ENCODE measurements at places on chromosomes 16 and 17. TPM values are rescaled to one million over a fixed set of nuclear protein-coding genes. Genes with fewer than 3 reads are reported as not detected.

ZNF263 gene
- 21.3 TPM for total RNA-seq

TERB1 gene
- not detected for total RNA-seq

TRPV3 gene
- total RNA-seq: 0.43 TPM

CPHXL2 gene
- total RNA-seq: not detected

SEC14L1 gene
- 82.2 TPM for total RNA-seq

MBTPS1 gene
- total RNA-seq: 46.4 TPM

USP6 gene
- 0.08 TPM for total RNA-seq

CLEC19A gene
- total RNA-seq: not detected

ABCA10 gene
- total RNA-seq: 1.1 TPM

FTSJ3 gene
- total RNA-seq: 43.8 TPM

MYL11 gene
- not detected for total RNA-seq

- no peak for DNase-seq
These were observed 67.6 kb downstream of the USP31 start for GRCh38 chr16:23081675-23082119.

GRCh38 chr16:20781697-20782096, 17.9 kb downstream of the ACSM3 start:
- no peak for DNase-seq

DNA sequence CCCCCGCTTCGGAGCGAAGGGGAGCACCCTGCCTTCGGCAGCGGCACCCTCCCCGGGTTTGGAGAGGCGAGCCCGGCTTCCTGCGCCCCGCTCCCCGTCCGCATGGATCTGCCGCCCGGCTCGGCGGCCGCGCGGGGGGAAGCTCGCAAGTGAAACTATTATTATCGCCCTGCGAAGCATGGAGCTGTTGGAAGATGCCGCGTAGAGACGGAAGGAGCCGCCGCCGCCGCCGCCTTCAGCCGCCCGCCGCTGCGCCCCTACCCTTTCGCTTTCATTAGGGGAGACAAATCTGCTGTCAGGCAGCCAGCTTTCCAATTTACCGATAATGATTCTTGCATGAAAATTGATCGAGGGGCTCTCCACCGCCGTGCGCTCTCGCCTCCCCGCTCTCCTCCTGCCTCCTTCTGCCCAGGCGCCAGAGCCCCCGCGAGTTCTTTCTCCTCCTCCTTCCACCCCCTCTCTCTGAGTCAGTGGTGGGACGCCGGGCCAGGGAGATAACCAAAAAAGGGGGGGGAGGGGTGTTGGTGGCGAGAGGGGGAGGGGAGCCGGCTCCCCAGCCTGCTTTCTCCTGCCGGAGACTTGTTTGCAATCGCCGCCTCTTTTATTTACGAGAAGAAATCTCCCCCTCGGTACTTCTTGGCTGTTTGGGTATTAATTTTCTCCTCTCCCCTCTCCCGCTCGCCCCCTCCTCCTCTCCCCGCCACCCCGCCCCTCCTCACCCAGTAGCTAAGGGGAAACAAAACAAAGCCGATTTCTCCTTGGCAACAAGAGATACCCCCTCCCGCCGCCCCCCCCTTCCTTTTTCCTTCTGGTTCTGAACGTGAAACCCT, 58.0 kb upstream of the GSE1 start:
- DNase-seq: peak; percentile 69

GRCh38 chr16:53159781-53160436, 105.1 kb downstream of the CHD9 start:
- no peak for DNase-seq

DNA sequence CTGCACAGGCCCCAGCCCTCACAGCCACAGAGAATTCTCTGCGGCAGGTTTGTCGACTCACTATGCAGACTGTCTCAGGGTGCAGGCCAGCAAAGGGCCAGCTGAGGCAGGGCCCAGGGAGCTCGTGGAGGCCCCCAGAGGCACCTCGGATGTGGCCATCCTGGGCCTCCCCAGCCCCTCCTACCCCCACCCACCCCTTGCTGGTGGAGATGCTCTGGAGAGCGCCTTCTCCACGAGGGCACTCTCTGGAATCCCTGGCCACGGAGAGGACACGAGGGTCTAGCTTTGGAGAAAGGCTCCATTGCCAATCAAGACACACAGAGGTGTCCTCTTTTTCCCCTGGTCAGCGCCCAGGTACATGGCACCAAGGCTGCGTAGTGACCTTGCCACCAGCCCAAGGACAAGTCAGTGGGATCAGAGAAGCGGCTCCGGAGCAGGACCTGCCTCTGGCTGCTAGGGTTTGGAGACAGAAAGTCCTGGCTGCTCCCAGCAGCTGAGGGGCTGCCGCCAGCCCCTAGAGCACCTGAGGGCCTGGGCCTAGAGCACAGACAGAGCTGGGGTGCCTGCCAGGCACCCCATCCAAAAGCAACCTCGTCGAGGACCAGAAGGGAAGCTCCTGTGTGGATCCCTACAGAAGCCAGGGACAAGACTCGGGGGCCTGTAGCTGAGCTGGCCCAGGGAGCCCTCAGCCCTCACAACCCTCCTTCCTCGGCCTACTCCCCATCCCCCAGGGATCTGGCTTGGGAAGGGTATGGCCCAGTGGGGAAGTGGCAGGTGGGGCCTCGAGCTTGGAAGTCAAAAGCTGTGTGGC, 18.7 kb downstream of the ARL2BP start:
- no peak for DNase-seq

DNA sequence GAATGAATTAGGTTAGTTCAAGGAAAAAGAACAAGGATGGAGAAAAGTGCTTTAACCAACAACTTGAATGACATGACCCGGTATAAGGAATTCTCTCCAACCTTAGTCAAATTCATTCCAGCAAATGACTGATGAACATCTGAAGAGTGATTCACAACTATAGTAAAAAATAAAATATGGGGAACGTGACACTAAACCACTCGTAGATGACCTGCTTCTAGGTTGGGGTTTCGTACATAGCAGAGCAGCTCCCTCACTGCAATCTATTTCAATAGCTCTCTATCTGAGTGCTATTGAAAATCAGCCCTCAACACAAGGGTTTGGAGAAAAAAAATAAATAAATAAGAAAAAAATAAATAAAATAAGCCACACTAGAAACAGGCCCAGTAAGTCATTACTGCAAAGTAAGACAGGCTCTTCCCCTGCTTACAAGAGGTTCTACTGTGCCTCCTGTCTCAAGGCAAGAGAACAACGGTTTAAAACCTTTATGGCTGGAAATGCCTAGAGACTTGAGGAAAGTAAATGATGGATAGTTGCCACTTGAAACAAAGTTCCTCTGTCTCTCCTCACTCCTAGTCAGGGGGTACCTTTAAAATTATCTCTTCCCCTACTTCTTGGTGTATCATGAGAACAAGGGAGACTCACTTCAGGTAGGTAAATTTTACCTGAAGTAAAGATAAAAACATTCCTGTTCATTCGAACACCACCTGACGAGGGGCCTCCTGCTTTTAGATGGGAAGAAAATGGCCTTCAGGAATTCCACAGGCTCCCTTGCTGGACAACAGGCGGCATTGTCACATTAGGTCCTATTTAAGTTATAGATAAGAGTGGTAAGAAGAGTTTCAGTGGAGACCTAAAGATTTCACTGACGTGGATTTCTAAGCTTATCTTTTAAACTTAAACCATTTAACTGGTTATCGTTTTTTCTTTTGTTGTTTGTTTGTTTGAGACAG, 20.5 kb downstream of the COG7 start:
- DNase-seq: no peak

DNA sequence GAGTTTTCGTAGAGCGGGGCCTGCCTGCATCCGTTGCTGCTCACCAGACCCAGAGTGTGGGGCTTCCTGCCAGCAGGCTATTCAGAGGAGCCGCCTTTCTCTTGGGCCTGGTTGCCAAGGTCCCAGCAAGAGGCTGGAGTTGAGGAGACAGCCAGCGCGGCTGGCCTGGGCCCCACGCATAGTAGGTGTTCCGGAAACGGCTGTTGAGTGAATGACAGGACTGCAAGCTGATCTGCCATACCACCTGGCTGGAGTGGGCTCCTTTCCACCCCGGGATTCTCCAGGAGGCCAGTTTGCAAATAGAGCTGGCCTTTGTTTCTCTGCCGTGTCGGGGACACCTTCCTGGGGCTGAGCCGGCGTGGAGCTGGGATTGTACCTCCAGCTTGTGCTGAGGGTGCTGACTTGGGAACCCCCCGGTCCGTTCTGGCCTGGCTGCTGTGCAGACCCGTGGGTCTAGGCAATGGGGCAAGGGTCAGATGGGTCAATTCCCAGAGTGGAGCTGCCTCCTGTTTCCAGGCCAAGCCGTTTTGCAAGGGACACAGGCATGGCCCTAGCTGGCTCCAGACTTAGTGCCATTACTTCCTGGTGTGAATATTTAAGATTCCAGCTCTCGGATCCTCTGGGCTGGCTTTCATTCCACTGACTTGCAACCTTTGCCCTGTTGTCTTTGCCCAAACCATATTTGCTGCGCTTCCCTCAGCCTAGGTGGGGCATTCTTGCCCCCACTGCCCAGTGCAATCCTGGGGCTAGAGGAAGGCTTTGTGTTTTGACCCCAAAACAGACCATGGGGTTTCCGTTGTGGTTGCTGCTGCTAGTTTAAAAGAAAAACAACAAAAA, 68.8 kb downstream of the CMIP start:
- DNase-seq: no peak

- DNase-seq: no peak
These were observed 1.3 kb downstream of the C17orf99 start for GRCh38 chr17:78147315-78147998.

- DNase-seq: no peak
These were observed 17.0 kb downstream of the ALOX15B start for GRCh38 chr17:8055851-8056231.

GRCh38 chr17:81528651-81529436, 667 bp downstream of the FSCN2 start:
- no peak for DNase-seq

DNA sequence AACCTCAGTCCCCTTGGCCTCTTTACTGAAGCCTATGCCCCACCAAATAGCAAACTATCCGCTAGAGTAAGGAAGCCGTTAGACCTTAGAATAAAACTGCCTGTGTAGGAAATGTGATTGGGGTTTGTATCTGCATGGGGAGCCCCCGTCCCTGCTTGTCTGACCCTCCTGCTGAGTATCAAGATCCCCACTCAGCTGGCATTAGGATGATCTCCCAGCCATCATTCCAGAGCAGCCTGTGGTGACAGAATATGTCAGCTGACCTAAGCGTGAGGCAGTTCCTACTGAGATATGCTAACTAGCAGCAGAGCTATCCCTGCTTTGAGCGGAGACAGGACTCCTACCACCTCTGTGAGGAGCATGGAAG, 645 bp upstream of the GFOD2 start:
- DNase-seq: peak; percentile 37
